Activated naive CD4-positive, alpha-beta T cell treated with anti-CD3 and anti-CD28 coated beads, Interleukin-2, amount 50 U/mL, for 72 hours (primary cell): ENCODE measurements at places on chromosomes 2 and 18. TPM values are rescaled to one million over a fixed set of nuclear protein-coding genes. Genes with fewer than 3 reads are reported as not detected.

DNA sequence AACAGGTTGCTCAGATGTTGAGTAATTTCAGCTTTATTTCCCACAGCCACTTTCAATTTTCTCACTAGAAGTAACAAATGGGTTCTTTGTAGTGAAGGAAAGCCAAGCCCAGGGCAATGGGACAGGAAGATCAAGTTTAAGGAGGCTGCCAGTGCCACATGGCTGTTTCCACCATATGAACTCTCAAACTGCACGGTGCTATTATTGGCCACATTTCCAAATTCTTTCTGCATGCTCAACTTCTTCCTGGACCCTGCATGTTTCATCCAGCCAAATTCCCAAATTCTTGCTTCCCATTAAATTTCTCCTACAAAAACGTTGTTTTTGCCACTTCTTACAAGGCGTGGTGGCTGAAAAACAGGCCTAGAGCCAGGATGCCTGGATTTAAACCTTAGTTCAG, 193.3 kb upstream of the SPHKAP start:
- DNase-seq = no peak

Gene CBLN2
- total RNA-seq = not detected

GRCh38 chr18:62327977-62328376, 2.9 kb downstream of the TNFRSF11A start:
- no peak for DNase-seq

DNA sequence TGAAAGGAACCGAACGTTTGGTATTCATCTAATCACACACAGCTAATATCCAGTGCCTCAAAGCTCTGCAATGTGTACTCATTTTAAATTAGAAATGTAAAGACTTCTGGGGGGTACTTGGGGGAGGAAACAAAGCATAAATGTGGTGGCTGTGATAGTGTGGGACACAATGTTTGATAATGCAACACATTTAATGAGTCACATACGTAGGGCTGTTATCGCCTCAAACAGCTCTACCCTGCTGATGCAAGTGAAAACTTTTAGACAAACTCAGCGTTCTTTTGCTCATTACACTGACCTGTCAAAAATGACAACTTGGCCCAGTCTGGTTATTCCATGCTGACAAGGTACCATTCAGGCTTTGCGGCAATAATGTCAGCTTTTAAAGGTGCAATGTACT, 1227.1 kb upstream of the CELF4 start:
- no peak for DNase-seq
